ENCODE measurements at places on chromosomes 16 and 17. TPM values are rescaled to one million over a fixed set of nuclear protein-coding genes. Genes with fewer than 3 reads are reported as not detected.

Gene SULT1A1
- 20.6 TPM for total RNA-seq

Gene SPHK1
- total RNA-seq: 3.5 TPM

Gene MRPS34
- total RNA-seq: 80.0 TPM

Gene HLF
- 56.6 TPM for total RNA-seq

Gene MMP28
- 5.1 TPM for total RNA-seq

Gene ZP2
- not detected for total RNA-seq

Gene NOG
- 0.42 TPM for total RNA-seq

GRCh38 chr17:16189791-16190348, 25.5 kb downstream of the NCOR1 start:
- no peak for DNase-seq

- peak; percentile 85 for DNase-seq
These were observed 11.8 kb downstream of the LASP1 start for GRCh38 chr17:38881600-38882191.

- DNase-seq: no peak
These were observed 80.3 kb downstream of the PARN start for GRCh38 chr16:14549789-14550153.

- DNase-seq: no peak
These were observed 10.0 kb downstream of the SLC46A1 start for GRCh38 chr17:28395968-28396367.

GRCh38 chr17:9173386-9173983, 152.2 kb downstream of the NTN1 start:
- no peak for DNase-seq

GRCh38 chr16:27811881-27812280, 251.6 kb downstream of the GSG1L start:
- no peak for DNase-seq

- peak; percentile 91 for DNase-seq
These were observed 122.6 kb downstream of the SOCS1 start for GRCh38 chr16:11133344-11133943.

- no peak for DNase-seq
These were observed 19.3 kb downstream of the UBE2O start for GRCh38 chr17:76433693-76434092.
